CD4-positive, alpha-beta T cell treated with Interleukin-1 beta for 1 hour (primary cell): ENCODE measurements at places on chromosomes 3 and 15.

GRCh38 chr3:146283781-146284445 lies 33.0 kb upstream of the PLSCR4 start:
- DNase-seq, result no peak

- DNase-seq, result no peak
These were observed 14.4 kb upstream of the TBL1XR1 start for GRCh38 chr3:177211503-177212277.

- DNase-seq, result no peak
These were observed 21.8 kb downstream of the ST3GAL6 start for GRCh38 chr3:98784666-98785600.

DNA sequence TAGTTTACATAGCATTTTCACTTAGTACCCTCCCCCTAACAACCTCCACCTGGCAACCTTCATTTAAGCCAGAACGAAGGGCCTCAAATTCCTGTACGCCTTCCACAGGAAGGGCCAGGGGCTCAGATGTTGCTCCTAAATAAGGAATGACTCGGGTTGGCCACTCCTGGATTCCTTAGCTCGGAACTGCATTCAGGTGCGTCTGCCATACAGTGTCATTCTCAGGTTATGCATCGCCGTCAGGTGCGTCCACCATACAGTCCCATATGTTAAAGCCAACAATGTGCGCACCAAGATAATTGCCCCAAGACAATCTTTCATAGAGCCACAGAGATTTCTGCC lies 53.5 kb upstream of the USP3 start:
- no peak for DNase-seq

GRCh38 chr3:96027718-96028117 lies 786.7 kb upstream of the EPHA6 start:
- DNase-seq, result no peak

DNA sequence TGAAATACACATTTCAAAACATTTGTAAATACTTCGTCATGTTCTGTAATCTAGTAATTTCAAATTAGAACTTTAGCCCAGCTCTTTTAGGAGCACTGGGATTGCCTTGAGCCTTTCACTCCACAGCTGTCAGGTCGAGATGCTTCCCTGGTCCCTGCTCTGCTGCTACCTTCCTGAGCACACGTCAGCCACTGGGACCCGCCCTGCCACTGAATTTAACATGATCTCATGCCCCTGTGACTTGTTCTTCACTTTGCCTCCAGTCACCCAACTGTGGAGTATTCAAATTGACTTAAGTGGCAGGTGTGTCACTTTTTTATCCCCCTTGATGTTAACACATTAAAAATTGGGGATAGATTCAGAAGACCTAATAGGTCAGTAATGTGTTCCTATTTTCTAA lies 3.3 kb downstream of the ARRDC4 start:
- no peak for DNase-seq
